ENCODE measurements at places on chromosomes 7 and 10. TPM values are rescaled to one million over a fixed set of nuclear protein-coding genes. Genes with fewer than 3 reads are reported as not detected.
A peak's percentile ranks its signal among the peaks of the same experiment; 100 is the strongest.

PKD1L1 gene
- 4.8 TPM for total RNA-seq

CDNF gene
- total RNA-seq = 10.0 TPM

CUL2 gene
- 37.6 TPM for total RNA-seq

PTN gene
- total RNA-seq = 131 TPM

MGAM2 gene
- 2.7 TPM for total RNA-seq

CLIP2 gene
- 16.5 TPM for total RNA-seq

CAMK2B gene
- total RNA-seq = 12.5 TPM

TMEM176A gene
- 4.2 TPM for total RNA-seq

LRRC18 gene
- 7.8 TPM for total RNA-seq

DNA sequence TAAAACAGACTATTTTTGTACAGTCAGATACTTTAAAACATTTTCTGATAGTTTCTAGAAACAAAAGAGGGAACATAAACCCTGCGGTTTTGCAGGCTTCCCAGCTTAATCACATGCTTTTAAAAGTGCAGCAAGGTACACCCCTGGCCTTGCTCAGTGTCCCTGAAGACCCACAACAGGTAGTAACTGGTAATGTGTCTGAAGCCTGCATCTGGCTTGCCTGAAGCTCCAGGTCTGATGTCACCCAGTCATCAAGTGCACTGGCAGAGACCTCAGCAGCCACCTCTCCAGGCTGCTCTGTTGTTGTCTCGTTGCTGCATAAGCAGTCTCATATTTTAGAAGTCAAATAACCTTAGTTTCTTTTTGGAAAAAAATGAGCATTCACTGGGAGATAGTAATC lies 376.1 kb upstream of the MTPN start:
- H3K27ac ChIP-seq = no peak overlapping the region
- no peak overlapping the region for H3K4me3 ChIP-seq
- H3K36me3 ChIP-seq = no peaks in the 10 kb centered on the region
- H3K27me3 ChIP-seq = no peaks in the 10 kb centered on the region
- DNase-seq = no peak

- H3K27me3 ChIP-seq = no peaks in the 10 kb centered on the region
- H3K36me3 ChIP-seq = no peaks in the 10 kb centered on the region
- no peak overlapping the region for H3K4me3 ChIP-seq
Measured at GRCh38 chr7:54904130-54904529, 114.7 kb upstream of the EGFR start.

DNA sequence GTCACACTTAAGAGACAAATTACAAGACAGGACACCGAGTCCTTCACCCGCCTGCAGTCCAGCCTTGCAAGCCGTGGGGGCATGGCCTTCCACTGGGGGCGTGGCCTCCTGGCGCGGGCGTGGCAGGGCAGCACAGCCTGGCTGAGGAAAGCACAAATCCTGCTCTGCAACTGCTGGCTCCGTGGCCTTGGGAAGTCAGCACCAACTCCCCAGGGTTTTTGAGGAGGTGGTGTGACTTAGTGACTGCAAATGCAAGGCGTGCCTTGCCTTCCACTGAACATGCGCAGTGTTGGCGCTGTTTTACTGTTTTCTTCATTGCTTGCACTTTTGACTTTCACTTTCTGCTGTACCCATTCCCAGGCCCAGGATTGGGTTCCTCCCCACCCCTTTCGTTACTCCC lies 12.9 kb upstream of the BMS1 start:
- no peaks in the 10 kb centered on the region for H3K36me3 ChIP-seq
- no peaks in the 10 kb centered on the region for H3K27me3 ChIP-seq
- peaks cover 6% of the 10 kb centered on the region for H3K4me1 ChIP-seq
- H3K4me3 ChIP-seq = no peak overlapping the region

- H3K27me3 ChIP-seq = no peaks in the 10 kb centered on the region
- no peak overlapping the region for H3K4me3 ChIP-seq
- no peaks in the 10 kb centered on the region for H3K4me1 ChIP-seq
- H3K36me3 ChIP-seq = no peaks in the 10 kb centered on the region
- DNase-seq = no peak
Measured at GRCh38 chr7:120582916-120583315, 275.0 kb downstream of the TSPAN12 start.

GRCh38 chr7:23955600-23956149 lies 245.7 kb downstream of the STK31 start:
- H3K27me3 ChIP-seq = no peaks in the 10 kb centered on the region
- no peaks in the 10 kb centered on the region for H3K4me1 ChIP-seq
- no peak overlapping the region for H3K4me3 ChIP-seq

GRCh38 chr7:107579554-107579884 lies 527 bp upstream of the BCAP29 start:
- no peaks in the 10 kb centered on the region for H3K36me3 ChIP-seq
- peaks cover 16% of the 10 kb centered on the region for H3K4me1 ChIP-seq
- H3K27me3 ChIP-seq = no peaks in the 10 kb centered on the region
- DNase-seq = no peak
- peak overlapping the region; percentile 90 for H3K4me3 ChIP-seq
- H3K27ac ChIP-seq = peak overlapping the region; percentile 89

DNA sequence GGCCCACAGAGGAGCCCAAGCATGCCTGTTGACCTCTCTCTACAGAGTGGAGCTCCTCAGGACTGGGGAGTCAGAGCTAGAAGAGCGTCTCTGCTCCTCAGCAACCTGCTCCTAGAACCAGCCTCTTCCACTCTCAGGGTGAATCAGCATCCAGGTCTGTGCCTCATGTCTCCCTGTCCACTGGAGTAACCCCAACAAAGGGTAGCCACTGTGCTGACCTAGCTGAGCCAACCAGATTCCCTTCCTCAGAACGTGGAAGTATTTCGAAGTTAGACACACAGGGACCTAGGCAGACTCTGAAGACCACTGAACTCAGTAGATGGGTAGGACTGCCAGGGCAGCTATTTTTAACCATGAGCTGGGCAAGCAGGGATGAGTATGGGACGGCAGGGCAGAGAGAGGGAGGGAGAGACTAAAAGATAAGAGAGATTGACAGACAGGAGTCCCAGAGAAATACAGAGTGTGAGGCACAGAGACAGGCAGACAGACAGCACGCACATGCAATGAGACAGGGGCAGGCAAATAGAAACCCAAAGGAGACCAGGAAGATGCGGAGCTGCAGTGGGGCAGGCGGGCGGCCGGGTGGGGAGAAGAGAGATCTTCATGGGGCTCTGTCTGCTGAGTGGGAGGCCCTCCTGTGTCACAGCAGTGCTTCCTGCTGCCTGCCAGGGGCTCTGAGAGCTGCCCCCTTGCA lies 56.7 kb downstream of the OSBPL3 start:
- no peaks in the 10 kb centered on the region for H3K36me3 ChIP-seq
- H3K27ac ChIP-seq = no peak overlapping the region
- no peak for DNase-seq

DNA sequence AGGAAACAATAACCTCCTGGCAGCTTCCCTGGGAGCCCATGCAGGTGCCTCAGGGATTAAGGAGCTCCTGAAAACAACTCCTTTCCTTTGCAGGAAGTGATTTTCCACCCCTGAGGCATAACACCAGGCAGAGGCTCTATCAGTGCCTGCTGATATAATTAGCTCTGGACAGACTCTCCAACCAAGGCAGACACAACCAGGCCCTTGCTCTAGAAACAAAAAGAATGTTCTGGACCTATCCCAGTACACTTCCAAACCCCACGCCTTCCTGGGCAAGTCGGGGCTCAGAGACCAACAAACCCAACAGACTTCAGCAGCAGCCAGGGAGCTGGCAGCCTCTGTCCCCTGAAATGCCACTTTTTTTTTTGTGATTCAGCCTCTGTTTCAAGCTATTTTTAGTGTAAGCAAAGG lies 247.1 kb downstream of the KCNMA1 start:
- DNase-seq = no peak
- no peak overlapping the region for H3K27ac ChIP-seq
- no peak overlapping the region for H3K4me3 ChIP-seq
- no peaks in the 10 kb centered on the region for H3K36me3 ChIP-seq
- no peaks in the 10 kb centered on the region for H3K27me3 ChIP-seq
- peaks cover 6% of the 10 kb centered on the region for H3K4me1 ChIP-seq

- H3K4me1 ChIP-seq = peaks cover 5% of the 10 kb centered on the region
- H3K27me3 ChIP-seq = no peaks in the 10 kb centered on the region
- no peak for DNase-seq
- no peaks in the 10 kb centered on the region for H3K36me3 ChIP-seq
- no peak overlapping the region for H3K4me3 ChIP-seq
Measured at GRCh38 chr10:15324611-15325010, 46.5 kb downstream of the FAM171A1 start.

- H3K27ac ChIP-seq = no peak overlapping the region
- H3K4me1 ChIP-seq = peaks cover 19% of the 10 kb centered on the region
- H3K4me3 ChIP-seq = no peak overlapping the region
Measured at GRCh38 chr10:809671-810350, 120.3 kb upstream of the DIP2C start.

DNA sequence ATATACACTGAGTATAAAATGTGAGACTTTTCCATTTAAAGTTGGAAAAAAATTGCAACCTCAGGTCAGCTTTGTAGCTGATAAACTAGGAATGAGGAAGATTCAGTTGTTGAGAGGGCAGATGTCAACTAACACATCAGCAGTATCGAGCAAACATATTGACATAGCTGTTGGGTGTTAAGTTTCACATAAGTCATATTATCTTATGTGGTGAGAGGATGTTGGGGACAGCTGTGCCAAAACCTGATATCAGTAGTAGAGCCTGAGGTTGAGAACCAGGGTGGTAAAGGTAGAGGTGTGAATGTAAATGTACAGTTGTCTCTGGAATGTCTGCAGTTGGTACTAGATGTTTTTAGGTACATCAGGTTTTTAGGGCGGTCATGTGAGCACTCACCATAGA lies 5.0 kb downstream of the ZRANB1 start:
- H3K27ac ChIP-seq = no peak overlapping the region
- H3K27me3 ChIP-seq = no peaks in the 10 kb centered on the region
- no peak overlapping the region for H3K4me3 ChIP-seq
- H3K4me1 ChIP-seq = peaks cover 28% of the 10 kb centered on the region

- H3K4me3 ChIP-seq = no peak overlapping the region
- H3K27me3 ChIP-seq = no peaks in the 10 kb centered on the region
- DNase-seq = no peak
- no peaks in the 10 kb centered on the region for H3K36me3 ChIP-seq
Measured at GRCh38 chr10:34751272-34751671, 63.8 kb downstream of the PARD3 start.

- no peak overlapping the region for H3K4me3 ChIP-seq
- no peaks in the 10 kb centered on the region for H3K4me1 ChIP-seq
- no peaks in the 10 kb centered on the region for H3K27me3 ChIP-seq
- no peak overlapping the region for H3K27ac ChIP-seq
Measured at GRCh38 chr10:132882069-132882951, 60.1 kb downstream of the CFAP46 start.

DNA sequence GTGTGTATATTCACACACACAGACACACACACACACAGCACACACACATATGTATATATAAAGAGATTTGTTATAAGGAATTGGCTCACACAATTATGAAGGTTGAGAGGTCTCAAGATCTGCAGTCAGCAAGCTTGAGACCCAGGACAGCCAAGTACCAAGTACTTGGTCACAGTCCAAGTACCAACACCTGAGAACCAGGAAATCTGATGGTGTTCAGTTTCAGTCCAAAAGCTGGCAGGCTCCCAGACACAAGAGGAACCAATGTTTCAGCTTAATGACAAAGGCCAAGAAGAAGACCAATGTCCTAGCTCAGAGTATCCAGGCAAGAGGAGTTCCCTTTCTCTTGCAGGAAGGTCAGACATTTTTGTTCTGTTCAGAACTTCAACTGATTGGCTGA lies 780.2 kb downstream of the MAGI2 start:
- H3K4me3 ChIP-seq = no peak overlapping the region
- no peaks in the 10 kb centered on the region for H3K4me1 ChIP-seq
- no peak overlapping the region for H3K27ac ChIP-seq
- no peak for DNase-seq

- no peak overlapping the region for H3K4me3 ChIP-seq
- peaks cover 33% of the 10 kb centered on the region for H3K4me1 ChIP-seq
- no peak overlapping the region for H3K27ac ChIP-seq
Measured at GRCh38 chr7:157877298-157878090, 540.7 kb downstream of the DNAJB6 start.

GRCh38 chr10:26755443-26755903 lies 58.0 kb downstream of the PDSS1 start:
- no peaks in the 10 kb centered on the region for H3K36me3 ChIP-seq
- DNase-seq = no peak
- H3K4me3 ChIP-seq = no peak overlapping the region
- H3K27ac ChIP-seq = no peak overlapping the region
- no peaks in the 10 kb centered on the region for H3K27me3 ChIP-seq
- H3K4me1 ChIP-seq = no peaks in the 10 kb centered on the region

GRCh38 chr10:33939892-33940291 lies 605.4 kb upstream of the NRP1 start:
- no peak overlapping the region for H3K4me3 ChIP-seq
- DNase-seq = no peak
- no peaks in the 10 kb centered on the region for H3K4me1 ChIP-seq
- H3K27me3 ChIP-seq = no peaks in the 10 kb centered on the region

DNA sequence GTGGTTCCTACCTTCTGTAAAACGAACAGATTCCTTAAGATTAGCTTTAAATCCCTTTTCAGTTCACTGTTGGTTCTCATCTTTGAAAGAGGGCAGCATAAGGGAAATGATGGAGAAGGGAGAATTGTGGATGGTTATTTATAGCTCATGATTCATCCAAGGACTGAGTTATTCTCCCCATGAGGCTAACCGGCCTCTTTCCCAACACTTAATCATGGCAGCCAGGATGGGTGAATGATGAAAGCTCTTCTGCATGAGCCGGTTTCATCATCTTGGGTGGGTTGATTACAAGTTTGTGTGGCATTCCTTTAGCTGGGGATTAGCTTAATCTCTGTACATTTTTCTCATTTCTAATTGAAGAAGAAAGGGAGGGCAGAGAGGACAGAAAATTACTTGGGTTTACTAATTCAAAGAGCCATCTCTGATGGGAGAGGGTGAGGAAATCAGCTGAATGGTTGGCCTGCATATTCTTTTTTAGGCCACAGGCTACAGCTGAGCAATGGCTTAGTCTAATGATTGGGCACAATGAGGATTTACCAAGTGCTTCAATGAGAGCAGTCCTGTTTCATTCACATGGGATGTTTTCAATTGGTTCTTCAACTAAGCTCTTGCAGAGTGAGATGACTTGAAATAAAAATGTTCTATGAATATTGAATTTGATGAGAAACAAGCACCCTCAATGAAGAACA lies 250.0 kb downstream of the BMPER start:
- no peaks in the 10 kb centered on the region for H3K4me1 ChIP-seq
- no peak for DNase-seq
- H3K27me3 ChIP-seq = no peaks in the 10 kb centered on the region

DNA sequence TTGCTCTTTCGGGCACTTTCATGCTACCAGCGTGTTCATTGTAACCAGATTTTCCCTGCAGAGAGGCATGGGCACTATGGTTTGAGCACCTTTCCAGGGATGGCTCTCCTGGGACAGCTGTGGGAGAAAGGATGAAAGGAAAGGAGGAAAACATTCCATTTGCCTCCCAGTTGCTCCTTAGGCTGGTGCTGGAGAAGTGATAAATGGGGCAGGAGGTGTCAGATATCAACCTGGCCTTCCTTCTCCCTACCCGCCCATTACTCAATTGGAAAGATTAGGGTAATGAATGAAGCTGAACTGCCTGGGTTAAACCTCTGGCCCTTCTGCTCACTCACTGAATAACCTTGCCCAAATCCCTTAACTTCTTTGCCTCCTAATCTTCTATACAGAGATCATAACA lies 228.4 kb downstream of the PLXNA4 start:
- DNase-seq = no peak
- no peaks in the 10 kb centered on the region for H3K4me1 ChIP-seq
- H3K4me3 ChIP-seq = no peak overlapping the region
- no peaks in the 10 kb centered on the region for H3K36me3 ChIP-seq
- no peaks in the 10 kb centered on the region for H3K27me3 ChIP-seq

GRCh38 chr10:121157998-121158397 lies 306.8 kb downstream of the WDR11 start:
- peaks cover 10% of the 10 kb centered on the region for H3K4me1 ChIP-seq
- no peak overlapping the region for H3K4me3 ChIP-seq
- no peaks in the 10 kb centered on the region for H3K27me3 ChIP-seq
- H3K36me3 ChIP-seq = no peaks in the 10 kb centered on the region
- DNase-seq = no peak

All from testis (tissue), 5 donors.